ENCODE measurements at places on chromosomes 12 and 14.
A peak's percentile ranks its signal among the peaks of the same experiment; 100 is the strongest.

DNA sequence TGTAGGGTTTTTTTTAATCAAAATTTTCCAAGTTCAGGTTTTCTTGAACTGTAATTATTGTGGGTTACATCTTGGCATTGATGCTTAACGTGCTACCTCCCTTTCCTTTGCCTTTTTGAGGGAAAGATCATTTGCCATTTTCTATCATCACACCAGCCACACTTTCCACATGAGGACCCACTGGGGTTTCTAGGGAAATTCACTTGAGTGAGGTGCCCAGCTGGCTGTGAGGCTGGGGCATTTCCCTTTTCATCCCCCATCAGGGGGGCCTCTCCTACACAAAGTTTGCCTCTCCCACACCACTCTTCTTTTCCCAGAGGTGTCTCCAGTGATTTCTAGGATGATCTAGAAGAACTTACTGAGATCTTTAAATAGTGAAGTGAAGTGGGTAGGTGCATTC lies 335.7 kb downstream of the BMP4 start:
- DNase-seq: no peak

DNA sequence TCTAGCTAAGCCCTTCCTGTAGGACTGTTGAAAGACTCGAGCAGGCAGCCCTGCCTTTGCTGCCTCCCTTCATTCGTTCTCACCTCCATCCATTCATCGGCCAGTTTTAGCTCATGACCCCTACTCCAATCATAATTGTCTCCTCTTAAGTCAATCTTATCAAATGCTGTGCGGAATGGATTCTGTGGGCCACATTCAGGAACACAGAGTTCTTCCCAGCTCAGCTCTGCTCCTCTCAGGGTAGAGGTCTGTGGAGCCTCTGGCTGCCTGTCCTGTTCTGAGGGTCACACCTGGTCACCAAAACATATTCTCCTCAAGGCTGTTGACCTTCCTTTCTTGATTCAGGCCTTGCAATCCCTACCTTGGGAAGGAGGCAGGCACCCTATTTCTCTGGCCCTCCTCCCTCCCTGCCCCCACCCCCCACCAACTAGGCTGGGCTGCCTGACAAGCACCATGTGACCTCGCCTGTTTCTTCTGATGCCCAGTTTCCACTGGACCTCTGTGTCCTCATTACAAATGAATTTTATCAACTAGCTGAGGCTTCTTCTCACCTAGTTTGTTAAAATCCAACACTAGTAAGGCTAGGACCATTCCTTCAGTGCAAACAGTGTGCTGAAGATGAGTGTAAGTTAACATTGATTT lies 3.5 kb downstream of the SMCO2 start:
- DNase-seq: no peak

GRCh38 chr12:32270818-32271710 lies 128.3 kb upstream of the FGD4 start:
- peak; percentile 72 for DNase-seq

- DNase-seq: no peak
These were observed 449 bp downstream of the THAP2 start for GRCh38 chr12:71664411-71665089.

- no peak for DNase-seq
These were observed 60.4 kb upstream of the ARID2 start for GRCh38 chr12:45669093-45669492.

DNA sequence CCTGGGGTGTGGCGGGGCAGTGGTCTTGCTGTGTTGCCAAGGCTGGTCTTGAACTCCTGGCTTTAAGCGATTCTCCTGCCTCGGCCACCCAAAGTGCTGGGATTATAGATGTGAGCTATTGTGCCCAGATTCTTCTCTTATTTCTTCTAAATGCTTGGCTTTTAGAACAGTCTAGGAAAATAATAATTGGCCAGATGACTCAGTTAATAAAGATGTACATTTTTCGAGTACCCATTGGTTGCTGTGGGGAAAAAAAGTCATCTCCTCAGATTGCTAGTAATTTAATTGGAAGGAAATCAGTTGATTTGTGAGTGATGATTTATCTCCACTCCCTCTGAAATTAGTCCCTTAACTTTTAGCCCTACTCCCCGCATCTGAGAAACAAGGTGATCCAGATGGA lies 45.5 kb downstream of the CHST11 start:
- DNase-seq: no peak

GRCh38 chr12:70883855-70884254 lies 36.7 kb downstream of the PTPRR start:
- no peak for DNase-seq

DNA sequence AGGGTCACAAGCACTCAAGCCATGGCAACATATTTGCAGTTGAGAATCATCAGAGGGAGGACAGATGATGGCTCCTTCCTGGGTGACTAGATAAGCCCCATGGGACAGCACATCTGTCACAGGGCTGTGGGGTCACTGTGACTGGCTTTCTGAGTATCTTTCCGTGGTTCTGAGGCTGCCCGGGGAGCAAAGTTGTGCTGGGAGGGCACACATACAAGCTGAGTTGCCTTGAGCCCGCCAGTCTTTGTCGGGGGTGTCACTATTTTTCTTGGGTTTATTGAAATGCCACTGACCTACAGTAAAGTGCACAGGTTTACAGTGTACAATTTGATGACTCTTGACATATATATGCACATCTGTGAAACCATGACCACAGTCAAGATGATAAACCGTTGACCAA lies 17.2 kb upstream of the KIF26A start:
- no peak for DNase-seq

Data from HT-29 (cell line).